ENCODE measurements at places on chromosomes 6 and 20.

GRCh38 chr6:3443221-3443515 is 13.7 kb downstream of the SLC22A23 start:
- no peak for DNase-seq

DNA sequence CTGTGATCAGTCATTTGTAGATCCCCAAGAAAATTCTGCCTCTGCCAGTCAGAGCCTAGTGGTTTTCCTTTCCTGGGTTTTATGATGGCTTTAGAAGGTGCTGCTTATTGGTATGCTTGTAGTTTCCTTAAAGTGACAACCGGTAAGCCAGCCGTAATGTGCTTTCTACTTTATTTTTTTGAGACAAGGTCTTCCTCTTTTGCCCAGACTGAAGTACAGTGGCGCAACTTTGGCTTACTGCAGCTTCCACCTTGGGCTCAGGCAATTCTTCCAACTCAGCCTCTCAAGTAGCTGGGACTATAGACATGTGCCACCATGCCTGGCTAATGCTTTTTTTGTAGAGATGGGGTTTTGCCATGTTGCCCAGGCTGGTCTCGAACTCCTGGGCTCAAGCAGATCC is 23.5 kb downstream of the MCM8 start:
- DNase-seq, result no peak

- no peak for DNase-seq
These were observed 49.7 kb downstream of the PAK5 start for GRCh38 chr20:9789131-9789530.

DNA sequence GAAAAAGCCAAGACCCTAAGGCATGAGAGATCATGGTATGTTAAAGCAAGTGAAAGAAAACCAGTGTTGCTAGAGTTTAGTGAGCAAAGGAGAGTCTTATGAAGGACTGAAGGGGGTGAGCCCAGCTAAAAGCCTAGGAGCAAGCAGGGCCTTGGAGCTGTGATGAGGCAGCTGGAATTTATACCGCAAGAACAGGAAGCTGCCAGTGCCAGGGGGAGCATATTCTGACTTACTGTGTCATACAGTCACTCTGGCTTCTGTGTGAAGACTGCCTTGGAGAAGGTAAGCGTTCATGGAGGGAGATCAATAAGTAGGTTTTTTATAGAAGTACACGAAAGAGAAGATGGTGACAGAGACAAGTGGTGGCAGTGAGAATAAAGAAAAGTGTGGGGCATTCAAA is 308.9 kb upstream of the THEMIS start:
- no peak for DNase-seq

DNA sequence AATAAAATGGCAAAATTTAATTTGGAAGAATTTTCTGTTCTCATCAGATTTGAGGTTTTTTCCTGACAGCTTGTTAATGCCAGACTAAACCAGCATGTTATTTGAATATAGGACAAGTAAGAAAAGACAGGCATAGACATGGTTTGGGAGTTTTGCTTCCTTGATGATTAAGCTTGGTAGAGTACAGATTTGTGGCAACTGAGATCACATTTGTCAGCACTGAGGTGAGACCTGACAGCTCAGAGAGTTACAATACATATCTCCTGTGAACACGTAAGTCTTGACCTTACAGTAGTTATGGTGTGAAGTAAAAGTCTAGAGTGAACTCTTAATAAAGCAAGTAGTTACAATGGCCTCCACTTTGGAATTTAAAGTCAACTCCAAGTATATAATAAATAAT is 34.5 kb downstream of the CENPW start:
- DNase-seq, result no peak

DNA sequence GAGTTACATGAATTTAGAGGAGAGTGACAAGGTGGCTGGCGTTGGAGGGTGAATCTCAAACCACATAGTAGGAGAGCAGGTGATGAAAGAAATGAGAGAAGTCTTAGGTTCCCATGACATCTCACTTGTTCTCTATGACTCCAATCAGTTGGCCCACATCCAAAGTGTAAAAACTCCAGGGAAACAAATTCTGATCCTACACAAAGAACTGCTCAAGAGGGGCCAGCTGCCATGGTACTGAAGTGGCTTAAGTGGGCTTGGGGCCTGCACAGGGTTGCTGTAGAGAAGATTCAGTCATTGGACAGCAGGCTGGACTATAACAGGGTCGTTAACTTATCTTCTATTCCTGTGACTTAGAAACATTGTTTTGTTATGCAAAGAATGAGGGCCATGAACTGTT is 7.6 kb upstream of the ADGRF4 start:
- no peak for DNase-seq

GRCh38 chr6:114049367-114049966 is 78.5 kb upstream of the HDAC2 start:
- no peak for DNase-seq

GRCh38 chr6:167030222-167031072 is 31.2 kb downstream of the CEP43 start:
- DNase-seq, result no peak

GRCh38 chr20:47475419-47476044 is 26.2 kb upstream of the NCOA3 start:
- no peak for DNase-seq

- no peak for DNase-seq
These were observed 3.0 kb downstream of the CSNK2A1 start for GRCh38 chr20:540391-541201.

- no peak for DNase-seq
These were observed 359.6 kb downstream of the UTRN start for GRCh38 chr6:144644776-144645175.

DNA sequence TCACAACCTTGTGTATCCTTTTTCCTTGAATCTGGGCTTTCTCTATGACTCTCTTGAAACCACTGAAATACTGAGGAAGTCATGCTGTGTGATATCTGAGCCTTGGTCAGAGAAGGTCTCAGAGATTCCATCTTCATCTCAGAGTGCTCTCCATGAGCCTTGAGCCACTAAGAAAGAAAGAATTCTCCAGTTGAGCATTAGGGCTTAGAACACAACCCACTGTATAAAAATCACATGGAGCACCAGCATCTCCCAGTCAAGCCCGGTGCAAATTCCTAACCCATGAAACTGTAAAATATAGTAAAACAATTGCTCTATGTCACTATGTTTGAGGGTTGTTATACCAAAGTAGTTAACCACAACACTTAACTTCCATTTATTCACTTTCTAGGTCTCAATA is 181.4 kb downstream of the MOXD1 start:
- DNase-seq, result no peak

DNA sequence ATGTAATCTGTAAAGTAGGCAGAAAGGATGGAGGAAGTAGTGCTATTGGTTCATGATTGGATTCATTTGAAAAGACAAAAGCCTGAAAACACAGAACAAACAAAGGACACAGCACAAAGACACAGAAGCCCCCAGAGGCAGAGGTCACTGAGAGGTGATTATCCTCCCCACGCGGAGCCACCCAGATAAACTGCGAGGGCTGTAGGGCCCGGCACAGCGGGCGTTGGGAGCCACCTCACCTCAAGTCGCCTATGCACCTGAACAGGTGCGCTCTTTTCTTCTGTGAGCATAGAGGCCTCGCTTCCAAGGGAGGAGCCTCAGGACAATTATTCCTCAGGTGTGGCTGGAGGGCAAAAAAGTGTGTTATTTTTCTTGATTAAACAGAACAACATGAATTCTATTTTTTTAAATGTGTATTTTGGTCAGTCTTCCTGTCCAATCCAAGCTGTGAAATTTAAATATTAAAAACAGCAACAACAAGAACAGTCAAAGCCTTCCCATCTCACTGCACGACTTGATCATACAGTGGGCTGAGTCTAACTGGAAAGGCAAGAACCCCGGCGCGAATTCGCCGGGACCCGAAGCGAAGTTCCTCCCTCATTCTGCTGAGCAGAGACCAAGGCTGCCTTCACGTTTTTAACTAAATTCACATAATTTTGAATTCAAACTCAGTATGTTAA is 205.3 kb downstream of the THBS2 start:
- no peak for DNase-seq

GRCh38 chr20:47770935-47771334 is 14.3 kb downstream of the SULF2 start:
- DNase-seq, result no peak

DNA sequence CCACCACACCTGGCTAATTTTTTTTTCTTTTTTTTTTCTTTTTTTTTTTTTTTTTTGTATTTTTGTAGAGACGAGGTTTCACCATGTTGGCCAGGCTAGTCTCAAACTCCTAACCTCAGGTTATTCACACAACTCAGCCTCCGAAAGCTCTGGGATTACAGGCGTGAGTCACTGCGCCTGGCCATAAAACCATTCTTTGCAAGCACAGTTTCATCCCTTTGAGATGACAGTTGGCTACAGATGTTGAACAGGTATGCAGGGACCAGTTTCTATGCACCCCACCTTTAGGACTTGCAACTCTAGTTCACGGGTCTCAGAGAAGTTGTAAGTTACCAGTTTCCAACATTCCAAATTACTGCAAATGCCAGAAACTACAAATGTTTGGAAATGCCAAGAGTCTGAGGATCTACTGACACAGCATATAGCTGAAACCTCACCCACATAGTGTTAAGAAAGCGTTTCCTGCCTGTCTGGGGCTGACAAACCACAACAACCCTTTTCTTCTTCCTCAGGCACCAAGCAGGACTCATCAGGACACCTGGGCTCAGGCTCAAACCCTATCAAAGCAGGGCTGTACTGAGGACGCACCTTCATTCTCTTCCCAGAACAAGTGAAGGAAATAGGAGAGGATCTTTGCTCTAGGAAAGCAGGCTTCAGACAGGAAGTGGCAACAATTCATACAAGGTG is 22.9 kb downstream of the ARHGAP18 start:
- peak; percentile 32 for DNase-seq

DNA sequence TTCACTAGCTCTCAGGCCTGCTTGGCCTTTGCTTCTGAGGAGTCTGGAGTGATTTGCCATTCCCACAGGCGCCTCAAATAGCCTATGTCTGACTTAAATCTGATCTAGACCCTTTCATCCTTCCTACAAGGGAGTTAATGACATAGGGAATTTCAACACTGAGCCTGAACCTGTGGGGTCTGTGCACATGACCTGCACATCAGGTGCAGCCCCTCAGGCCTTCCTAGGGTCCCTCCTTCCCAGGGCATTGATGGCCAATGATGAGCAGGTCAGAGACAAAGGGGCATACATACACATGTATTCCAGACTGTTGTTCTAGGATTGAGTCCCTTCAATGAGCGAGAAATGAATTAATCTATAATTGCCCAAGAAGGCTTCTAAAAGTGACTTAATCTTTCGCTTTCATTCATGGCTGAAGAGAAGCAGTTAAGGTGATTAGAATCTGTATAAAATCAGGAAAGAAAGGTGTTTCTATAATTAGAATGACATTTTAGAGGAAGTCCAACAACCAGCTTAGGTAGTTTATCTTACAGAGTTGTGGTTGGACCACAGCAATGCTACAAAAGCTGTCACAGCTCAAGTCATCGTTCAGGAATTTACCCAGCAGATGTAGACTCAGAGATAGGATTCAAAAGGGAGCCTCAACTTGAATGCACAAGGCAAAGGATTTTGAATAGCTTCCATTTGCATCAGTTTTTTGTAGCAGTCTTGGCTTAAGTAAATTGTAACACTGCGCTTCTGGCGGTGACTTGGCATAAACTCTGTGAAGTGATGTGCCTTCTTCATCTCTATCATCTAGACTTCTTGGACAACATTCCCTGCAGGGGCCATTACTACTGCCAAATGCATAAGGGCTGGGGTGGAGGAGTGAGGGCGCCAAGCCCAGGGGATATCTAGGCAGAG is 27.0 kb upstream of the TBC1D7 start:
- no peak for DNase-seq

DNA sequence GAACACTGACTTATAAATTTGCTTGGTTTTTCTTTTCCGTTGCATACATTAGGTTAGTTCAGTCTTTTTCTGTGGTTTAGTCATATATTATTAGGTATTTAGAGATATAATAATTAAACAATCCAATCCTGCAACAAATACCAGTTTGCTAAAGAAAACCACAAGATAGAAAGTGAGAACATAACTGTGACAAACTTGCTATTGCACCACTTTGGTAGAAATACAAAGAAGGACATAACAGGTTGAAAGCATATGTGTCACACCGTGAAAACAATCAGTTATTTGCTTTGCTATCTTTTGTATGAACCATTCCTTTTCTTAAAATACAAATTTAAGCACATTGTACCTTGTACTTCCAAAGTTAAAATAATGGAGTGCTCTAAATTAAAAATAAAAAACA is 42.0 kb upstream of the KCNQ5 start:
- DNase-seq, result no peak

Data from effector memory CD8-positive, alpha-beta T cell (primary cell).